ENCODE measurements at places on chromosomes 4 and X.

DNA sequence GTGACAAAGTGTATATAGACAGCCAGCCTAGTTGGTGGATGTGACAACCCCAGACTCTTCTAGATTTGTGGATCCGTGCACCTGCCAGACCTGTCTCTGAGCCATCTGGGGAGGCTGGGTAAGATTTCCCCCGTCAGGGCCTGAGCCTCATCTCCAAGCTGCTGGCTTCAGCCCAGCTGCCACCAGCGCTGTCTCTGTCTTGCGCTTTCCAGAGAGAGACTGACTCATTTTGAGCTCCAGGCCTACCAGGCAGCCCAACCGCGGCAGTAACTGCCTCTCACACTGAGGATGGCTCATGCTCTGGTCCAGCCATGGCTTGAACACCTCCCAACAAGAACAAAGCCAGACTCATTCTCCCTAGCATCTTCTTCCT is 26.4 kb downstream of the NOP14 start:
- DNase-seq: no peak

DNA sequence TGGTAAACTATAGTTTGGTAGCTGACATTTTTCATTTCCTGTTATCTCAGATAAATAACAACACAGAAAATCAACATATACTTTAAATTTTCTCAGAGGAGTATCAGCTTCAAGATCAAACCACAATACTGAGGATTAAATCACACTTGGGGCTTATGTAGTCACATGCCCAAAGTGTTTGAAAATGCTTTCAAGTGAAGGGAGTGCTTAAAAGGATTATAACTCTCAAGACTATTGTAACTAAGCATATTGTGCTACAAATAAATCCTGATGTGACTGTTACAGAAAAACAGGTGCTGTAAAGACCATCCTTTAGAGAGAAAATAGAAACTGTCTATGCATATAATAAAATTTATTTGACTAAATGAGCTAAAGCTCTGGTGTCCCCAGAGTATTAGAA is 887.6 kb downstream of the ADGRL3 start:
- no peak for DNase-seq

DNA sequence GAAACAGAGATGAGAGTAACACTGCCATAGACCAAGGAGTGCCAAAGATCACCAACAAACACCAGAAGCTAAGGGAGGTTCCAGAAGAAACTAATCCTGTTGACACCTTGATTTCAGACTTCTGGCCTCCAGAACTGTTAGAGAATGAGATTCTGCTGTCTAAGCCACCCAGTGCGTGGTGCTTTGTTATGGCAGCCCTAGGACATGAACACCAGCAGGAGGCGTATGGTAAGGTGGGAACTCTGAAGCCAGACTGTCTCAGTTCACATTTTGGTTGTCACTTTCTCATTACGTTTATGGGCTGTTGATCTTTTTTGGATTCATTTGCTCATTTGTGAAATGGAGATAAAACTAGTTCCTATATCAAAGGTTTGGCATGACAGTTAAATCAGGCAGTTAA is 142.9 kb downstream of the DCHS2 start:
- DNase-seq: no peak

DNA sequence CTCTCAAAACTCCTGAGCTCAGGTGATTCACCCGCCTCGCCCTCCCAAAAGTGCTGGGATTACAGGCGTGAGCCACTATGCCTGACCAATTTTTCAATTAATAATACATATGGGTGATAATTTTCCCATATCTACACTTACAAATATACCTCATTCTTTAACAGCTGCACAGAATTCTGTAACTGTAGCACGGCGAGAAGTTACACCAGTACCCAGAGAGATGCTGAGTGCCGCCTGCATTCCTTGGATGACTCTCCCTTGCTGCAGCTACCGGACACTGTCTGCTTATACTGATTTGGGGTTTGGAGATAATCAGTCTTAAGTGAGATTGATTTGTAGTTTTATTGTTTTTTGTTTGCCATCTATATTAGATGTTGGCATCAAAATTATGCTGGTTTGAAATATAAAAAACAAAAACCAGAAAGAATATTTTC is 5.8 kb downstream of the TIFA start:
- DNase-seq: no peak

DNA sequence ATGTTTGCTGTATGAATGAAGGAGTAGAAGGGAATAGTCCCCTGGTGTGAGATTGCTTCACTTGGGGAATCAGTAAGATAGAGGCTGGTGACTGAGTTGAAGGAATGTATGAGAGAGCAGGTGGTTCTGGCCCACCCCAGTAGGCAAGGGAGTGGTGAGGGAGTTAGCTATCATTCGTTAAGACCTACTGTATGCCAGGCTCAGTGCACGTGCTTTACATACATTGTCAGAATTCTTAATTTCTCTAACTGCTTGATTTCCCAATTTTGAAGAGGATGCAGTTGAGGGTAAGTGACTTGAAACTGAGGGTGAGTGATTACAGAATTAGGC is 700 bp downstream of the VMA21 start:
- DNase-seq: no peak

DNA sequence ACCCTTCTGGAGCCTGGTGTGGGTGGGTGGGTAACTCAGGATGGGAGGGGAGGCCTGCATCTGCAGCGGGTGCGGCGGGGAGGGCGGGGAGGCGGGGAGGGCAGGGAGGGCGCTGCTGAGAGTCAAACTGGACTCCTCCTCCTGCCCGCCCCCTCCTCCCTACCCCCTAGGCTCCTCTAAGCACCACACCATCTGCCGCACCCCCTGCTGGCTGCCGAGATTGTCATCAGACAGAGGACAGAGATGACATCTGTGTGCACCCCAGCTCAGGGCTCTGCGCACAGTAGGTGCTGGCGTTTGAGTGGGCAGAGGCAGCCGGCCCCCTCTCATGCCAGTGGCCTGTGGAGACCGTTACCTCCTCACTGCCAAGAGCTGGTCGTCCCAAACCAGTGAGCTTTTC is 10.6 kb upstream of the HMX1 start:
- DNase-seq: no peak

DNA sequence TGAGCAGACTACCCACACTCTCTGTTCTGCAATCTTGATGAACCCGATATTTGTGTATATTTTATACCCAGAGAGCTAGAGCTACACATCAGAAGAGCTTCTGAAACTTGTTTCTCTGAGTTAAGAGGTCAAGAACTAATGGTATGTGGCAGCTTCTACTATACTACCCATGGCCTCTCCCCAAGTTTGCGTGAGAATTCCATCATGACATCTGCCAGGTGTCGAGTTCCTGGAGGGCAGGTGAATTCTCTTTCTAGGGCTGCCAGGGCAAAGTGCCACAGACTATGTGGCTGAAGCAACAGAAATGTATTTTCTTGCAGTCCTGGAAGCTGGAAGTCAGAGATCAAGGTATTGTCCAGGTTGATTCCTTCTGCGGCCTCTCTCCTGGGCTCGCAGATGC is 4.4 kb downstream of the SORCS2 start:
- no peak for DNase-seq
